ENCODE measurements at places on chromosomes 6 and 20. TPM values are rescaled to one million over a fixed set of nuclear protein-coding genes. Genes with fewer than 3 reads are reported as not detected.

RBPJL gene
- total RNA-seq, result not detected

PHACTR3 gene
- total RNA-seq, result 0.16 TPM

SAYSD1 gene
- total RNA-seq, result 21.8 TPM

RWDD2A gene
- total RNA-seq, result 3.6 TPM

ZFP64 gene
- 11.5 TPM for total RNA-seq

DNA sequence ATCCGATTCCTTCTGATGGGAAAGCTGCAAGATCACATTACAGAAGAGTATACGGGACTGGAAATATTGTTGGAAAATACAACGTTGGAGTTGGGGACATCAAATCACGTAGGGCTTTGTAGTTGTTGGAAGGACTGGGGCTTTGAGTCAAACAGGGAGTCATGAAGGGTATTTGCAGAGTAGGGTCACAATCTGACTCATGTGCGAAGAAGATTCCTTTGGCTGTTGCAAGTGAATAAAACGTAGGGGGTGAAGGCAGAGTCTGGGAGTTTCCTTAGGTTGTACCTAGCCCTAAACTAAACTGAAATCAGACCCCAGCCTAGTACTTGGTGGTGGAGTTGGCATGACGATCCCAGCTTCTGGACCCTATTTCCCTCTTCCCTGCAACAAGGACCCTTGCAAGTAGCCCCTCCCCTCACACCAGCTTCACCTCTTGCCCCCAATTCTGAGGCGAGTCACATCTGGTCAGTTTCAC, 32.3 kb downstream of the SNX5 start:
- no peak for DNase-seq

- no peak for DNase-seq
These were observed 234.5 kb downstream of the TFAP2A start for GRCh38 chr6:10180138-10181074.

GRCh38 chr20:6038256-6038655, 15.6 kb downstream of the LRRN4 start:
- no peak for DNase-seq

FAXC gene
- 5.2 TPM for total RNA-seq

- DNase-seq, result no peak
These were observed 11.5 kb upstream of the IPCEF1 start for GRCh38 chr6:154367839-154368695.

DNA sequence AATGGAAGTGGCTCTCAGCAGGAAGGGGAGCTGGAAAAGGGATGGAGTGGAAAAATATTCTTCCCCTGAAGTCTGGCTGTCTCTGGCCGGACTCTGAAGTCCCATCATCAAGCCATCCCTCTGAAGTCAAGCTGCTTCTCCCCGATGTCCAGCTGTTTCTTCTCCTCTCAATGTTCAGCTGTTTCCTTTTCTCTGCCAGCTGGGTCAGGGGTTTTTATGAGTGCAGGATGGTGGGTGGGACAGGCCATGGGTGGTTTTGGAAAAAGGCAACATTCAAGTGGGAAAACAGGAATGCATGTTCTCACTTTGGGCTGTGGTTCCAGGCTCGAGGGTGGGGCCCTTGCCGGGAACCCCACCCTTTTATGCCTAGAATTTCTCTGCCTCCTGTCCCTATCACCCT, 48.4 kb upstream of the FAM184A start:
- DNase-seq, result no peak

DNA sequence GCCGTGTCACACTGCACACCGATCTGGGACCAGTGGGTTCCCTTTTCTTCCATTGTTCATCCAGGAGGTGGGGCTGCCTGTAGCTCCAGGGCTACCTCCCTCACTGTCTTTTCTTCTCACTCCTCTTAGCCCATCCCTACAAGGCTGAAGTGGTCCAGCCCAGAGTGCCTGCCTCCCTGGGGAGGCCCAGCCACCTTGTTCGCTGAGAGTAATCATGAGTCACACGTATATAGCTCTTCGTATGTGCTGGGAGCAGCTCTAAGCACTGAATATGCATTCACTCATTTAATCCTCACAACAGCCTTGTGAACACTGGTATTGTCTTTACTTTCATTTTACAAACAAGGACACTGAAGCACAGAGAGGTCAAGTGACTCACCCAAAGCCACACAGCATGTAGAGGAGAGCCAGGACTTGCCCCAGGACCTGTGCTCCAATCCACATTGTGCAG, 14.7 kb upstream of the CCDC167 start:
- no peak for DNase-seq

RHAG gene
- total RNA-seq, result not detected

GRCh38 chr6:110609101-110609500, 132.7 kb upstream of the SLC22A16 start:
- DNase-seq, result no peak

GTSF1L gene
- total RNA-seq, result not detected

DLL1 gene
- 12.3 TPM for total RNA-seq

GRCh38 chr6:82072751-82073150, 174.8 kb downstream of the IBTK start:
- DNase-seq, result no peak

- DNase-seq, result no peak
These were observed 130.4 kb downstream of the CD164 start for GRCh38 chr6:109251839-109252238.

VNN1 gene
- 2.6 TPM for total RNA-seq

GRCh38 chr20:63542696-63543095, 4.9 kb downstream of the SRMS start:
- DNase-seq, result no peak

HFE gene
- 8.6 TPM for total RNA-seq

CDKAL1 gene
- total RNA-seq, result 13.0 TPM

DNA sequence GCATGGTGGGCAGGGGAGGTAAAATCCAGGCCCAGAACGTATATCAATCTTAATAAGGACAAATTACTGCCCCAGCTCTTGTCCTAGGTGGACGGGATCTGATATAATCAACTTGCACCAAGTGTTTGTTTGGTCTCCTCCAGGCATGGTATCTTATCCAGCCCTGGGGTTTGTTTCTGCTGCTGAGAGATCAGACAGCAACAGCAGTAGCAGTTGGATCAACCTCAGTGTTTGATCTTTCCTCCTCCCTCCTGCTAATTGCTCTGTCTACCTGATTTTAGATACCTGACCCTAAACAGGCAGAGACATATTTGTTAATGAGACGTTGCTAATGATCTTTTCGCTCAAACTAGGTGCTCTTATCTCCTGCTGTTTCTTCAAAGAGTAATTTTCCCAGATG, 100.4 kb upstream of the BACH2 start:
- DNase-seq, result no peak

WFDC12 gene
- not detected for total RNA-seq

FAM210B gene
- total RNA-seq, result 62.6 TPM

DNA sequence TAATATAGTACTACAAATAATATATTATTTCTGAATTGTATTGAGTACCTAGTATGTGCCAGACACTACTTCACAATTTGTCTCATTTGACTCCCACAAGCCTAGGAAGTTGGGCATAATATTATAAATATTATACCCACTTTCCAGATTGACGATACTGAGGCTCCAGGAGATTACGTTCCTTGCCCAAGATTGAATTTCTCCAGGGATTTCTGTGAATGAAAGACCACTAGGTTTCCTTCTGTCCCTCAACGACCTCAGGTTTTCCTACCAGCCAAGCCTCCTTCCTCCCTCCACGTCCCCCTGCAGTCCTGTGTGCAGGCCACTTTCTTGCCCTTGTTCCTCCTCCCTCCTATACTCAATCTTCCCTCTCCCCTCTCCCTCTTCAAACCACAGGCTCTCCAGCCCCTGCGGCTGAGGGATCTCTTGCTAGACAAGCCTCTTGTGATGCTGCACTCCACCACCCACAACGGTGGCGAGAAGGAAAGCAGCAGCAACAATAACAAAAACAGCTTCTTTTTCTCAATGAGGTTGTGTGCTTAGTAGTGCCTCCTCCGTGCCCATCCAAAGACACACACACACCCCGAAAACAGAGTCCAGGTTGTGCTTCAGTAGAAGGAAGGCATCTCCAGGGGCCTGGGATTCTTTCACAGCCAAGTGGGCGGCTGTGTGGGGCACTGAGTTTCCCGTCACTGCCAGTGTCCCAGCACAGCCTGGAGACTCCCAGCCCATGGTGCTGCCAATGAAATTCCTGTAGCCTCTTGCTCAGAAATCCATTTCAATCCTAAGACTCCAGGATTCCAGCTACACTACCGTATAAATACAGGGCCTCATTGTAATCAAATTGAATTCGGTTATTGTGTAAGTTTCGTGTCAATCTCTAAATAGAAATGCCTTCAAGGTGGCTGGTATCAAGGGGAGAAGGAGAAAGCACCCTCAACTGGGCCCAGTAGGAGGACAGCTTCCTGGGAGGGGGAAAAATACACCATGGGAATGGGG, 94.4 kb downstream of the NCR2 start:
- no peak for DNase-seq

DNA sequence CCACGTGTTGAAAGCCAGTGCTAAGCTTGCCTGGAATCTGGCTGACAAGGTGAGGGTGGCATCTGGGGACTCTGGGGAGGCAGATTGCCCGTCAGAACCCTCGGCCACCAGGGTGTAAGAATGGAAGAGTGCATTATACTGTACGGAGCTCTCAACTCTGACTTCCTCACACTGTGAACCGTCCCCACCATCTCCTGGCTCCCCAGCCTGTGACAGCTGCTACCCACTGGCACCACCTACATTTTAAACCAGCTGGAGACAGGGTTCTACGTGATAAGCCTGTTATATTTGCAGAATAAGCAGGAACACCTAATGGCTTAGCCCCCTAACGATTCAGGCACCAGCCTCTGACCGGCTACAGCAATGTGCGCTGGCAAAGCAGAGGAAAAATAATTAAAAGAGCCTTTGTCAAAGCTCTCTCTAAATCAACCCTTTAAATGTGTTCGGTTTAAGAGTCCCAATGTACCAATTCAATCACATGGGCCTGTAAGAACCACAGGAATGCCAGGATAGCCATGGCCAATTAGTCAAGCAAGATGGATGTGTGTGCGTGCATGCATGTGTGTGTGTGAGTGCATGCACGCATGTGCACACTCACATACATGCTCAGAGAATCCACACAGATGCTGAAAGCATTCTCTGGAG, 89.1 kb upstream of the TAB2 start:
- DNase-seq, result no peak

DNA sequence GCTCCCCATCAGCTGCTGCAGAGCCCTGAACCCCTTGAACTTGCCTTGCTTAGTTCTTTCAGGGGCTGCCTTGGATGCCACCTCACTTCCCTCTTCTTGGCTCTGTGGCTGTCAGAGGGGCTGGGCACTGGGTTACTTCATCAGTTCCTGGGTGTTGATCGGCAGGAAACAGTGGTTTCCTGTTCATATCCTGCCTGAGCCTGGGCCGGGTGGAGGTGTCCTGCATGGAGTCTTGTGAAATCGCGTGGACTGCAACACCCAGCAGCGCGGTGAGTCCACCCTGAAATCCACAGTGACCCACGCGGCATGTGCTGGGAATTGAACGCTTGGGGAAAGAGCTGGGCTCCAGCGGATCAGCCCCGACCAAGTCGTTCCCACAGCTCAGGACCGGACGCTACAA, 97.5 kb downstream of the CDH26 start:
- no peak for DNase-seq

GRCh38 chr6:30238178-30238795, 25.1 kb upstream of the TRIM26 start:
- no peak for DNase-seq

- DNase-seq, result no peak
These were observed 299.6 kb upstream of the STXBP5 start for GRCh38 chr6:146904596-146904995.

- DNase-seq, result no peak
These were observed 305.3 kb downstream of the CLIC5 start for GRCh38 chr6:45710304-45710821.

DNA sequence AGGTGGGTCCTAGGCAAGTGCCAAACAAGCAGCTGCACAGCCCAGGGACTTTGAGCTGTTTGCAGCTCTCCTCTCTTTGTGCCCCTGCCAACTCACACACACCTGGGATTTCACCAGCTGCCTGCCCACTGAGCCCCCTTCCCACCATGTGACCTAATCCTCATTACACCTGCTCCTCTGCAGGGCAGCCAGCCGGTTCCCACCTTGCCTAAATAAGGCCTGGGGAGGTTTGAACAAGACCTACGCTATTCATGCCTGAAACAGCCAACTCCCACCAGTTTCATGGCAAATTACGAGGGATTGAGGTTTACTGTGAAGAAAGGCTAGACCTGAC, 92.6 kb upstream of the SOX4 start:
- DNase-seq, result no peak

DNA sequence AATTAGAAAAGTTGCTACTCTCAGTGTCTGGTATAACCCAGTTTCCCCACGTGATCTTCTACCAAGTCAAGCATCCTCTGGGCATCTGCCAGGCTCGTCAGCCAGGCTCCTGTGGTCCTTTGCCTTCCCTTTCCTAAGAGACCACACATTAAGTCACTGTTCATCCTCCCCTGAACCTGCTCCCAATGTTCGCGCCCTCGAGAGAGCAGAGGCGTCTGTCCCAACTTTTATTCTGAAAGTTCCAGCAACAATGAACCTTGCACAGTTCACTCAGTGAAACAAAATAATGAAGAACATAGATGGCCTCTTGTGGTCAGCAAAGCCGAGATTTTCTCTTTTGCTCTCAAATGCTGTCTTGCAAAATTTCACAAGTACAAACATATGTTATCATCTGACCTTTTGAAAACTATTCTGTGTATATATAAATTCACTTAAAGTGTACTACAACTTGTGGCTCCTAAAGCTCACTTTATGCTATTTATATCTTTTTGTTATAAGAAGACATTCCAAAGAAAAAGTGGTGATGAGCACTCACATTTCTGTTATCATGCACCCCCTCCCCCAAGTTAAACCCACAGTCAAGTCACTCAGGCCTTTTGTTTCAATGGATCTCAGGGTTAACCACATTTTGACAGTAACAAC, 39.2 kb upstream of the NHSL1 start:
- DNase-seq, result no peak

GRCh38 chr6:43246301-43247113, 3.2 kb downstream of the TTBK1 start:
- DNase-seq, result no peak

- DNase-seq, result no peak
These were observed 70.7 kb upstream of the POPDC3 start for GRCh38 chr6:105250533-105250932.

GRCh38 chr6:117531346-117531745, 48.9 kb downstream of the DCBLD1 start:
- no peak for DNase-seq

HLA-DPB1 gene
- 58.2 TPM for total RNA-seq

DNA sequence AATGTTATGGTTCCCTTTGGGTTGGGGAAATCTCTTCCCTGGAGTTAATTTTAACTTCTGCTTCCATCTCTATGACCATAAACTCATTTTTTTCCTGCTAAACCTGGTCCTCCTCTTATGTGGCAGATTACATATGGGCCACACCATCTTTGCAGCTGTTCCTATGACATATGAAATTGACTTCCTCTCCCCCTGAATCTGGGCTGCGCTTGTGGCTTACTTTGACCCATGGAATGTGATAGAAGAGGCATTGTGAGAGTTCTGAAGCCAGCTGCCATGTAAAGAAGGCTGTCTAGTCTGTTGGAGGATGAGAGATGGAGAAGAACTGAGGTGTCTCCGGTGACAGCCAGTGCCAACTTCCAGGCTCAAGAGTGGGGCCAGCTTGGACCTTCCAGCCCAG, 100.1 kb downstream of the CDC5L start:
- DNase-seq, result no peak
